CD8-positive, alpha-beta memory T cell (primary cell): ENCODE measurements at places on chromosomes 1 and 21. TPM values are rescaled to one million over a fixed set of nuclear protein-coding genes. Genes with fewer than 3 reads are reported as not detected.

- no peak for DNase-seq
Observed at GRCh38 chr1:238384381-238384780, 493.7 kb upstream of the ZP4 start.

DNA sequence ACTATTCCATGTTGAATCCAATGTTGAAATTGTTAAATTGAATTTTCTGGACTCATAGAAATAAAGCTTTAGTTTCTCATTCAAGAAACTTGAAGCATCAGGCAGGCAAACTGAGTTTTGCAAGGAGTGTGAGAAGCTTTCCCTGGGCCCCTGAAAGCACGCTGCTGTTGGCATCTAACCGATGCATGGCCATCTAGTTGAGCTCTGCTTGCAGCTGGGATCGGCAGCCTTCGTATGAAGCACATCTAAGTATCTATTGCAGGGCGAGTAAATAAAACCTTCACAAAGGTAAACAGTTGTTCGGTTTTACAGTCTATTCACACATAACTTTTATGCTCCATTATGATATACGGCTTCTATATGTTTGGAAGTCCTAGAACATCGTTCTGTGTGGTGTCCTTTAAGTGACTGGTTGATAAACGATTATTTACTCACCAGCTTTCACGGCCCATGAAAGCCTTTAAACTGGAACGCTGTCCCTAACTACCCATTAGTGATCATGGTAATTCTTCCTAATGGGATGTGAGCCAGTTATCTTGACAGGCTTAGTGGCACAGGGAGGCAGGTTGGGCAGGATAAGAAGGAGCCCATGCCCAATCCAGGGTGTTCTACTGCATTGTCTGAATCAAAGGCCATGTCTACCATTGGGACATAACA lies 71.7 kb downstream of the SEC16B start:
- no peak for DNase-seq

DNA sequence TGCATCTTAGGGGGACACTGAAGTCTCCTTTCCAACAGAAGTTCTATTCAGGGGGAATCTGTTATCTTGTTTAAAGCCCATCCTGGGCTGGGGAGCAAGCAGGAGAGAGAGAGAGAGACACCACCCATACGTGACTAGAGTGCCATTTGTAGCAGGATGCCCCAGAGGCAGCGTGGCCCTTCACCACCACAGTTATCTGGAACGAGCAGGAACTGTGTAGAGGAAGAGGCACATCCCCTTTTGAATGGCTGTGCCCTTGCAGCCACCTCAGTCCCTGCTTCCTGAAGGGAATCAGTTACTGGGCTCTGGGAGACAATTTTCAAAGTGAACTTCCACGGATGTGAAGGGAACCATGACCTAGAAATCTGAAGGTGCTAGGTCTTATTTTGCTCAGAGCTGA lies 19.4 kb upstream of the LAMTOR5 start:
- no peak for DNase-seq

DNA sequence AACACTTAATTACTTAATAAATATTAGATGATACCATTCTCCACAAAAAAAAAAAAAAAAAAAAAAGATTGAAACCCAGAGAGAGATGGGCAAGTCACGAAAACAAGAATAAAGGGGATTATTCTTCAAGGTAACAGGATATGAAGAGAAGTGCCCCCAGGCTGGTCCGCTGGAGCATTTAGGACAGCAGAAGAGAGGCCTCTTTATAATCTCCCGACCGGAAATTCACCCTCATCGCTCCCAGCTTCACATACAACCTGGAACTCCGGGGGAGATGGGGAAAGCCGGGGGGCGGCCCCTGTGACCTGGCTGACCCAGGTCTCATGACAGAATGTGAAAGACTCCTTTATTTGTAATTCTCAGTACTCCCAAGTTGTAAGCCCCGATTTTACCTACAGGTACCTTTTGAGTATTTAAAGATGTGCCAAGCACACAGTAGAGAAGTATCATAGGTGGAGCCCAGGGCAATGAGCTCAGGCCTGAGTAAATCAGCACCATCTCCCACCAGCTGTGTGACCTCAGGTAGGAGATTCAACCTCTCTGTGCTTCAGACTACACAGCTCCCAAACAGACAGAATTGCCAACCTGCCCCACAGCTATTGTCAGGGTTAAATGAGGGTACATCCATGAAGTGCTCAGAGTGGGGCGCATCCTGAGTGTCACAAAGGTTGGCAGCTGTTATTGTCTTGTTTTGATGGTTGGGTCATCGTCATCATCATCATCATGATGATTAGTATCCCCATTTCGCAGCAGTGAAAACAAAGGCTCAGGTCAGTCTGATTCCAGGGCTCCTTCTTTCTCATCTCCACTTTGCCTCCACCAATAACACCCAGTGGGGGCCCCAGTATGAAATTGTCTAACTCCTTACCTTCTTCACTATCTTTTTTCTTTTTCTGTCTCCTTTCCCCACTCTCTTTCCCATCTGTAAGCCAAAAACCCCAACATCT lies 148.4 kb downstream of the PSMG1 start:
- DNase-seq = no peak

DNA sequence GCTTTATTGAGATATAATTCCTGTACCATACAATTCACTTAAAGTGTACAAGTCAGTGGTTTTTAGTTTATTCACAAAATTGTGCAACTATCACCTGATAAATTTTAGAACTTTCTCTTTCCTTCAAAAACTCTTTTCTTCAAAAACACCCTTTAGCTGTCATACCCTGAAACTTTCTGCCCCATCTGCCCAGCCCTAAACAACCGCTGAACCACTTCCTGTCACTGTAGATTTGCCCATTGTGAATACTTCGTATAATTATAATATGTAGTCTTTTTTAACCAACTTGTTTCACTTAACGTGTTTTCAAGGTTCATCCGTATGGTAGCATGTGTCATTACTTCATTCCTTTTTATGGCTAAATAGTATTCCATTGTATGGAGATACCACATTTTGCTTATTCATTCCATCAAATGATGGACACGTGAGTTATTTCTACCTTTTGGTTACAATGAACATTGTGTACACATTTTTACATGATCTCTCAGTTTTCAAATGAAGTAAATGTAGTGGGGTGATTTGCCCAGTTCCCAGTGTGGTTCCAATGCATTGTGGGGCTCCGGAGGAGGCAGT lies 37.9 kb downstream of the WNT4 start:
- DNase-seq = peak; percentile 65

DNA sequence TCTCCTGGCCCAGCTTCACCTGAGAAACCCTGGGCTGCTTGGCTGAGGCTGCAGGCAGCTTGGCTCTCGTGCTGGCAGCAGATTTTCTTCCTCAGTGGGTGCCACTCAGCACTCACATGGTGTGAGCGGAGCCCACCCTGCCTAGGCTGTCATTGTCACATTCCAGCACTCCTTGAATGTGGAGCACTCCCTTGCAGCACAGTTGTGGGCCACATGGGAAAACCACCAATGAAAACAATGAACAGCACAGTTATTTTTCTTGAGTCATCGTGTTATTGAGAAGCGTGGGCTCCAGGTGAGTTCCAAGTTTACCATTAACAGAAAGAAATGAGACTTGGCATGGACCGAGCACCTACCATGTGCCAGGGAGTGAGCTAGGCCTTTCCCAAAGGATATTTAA lies 27.2 kb upstream of the TRIM67 start:
- no peak for DNase-seq

DNA sequence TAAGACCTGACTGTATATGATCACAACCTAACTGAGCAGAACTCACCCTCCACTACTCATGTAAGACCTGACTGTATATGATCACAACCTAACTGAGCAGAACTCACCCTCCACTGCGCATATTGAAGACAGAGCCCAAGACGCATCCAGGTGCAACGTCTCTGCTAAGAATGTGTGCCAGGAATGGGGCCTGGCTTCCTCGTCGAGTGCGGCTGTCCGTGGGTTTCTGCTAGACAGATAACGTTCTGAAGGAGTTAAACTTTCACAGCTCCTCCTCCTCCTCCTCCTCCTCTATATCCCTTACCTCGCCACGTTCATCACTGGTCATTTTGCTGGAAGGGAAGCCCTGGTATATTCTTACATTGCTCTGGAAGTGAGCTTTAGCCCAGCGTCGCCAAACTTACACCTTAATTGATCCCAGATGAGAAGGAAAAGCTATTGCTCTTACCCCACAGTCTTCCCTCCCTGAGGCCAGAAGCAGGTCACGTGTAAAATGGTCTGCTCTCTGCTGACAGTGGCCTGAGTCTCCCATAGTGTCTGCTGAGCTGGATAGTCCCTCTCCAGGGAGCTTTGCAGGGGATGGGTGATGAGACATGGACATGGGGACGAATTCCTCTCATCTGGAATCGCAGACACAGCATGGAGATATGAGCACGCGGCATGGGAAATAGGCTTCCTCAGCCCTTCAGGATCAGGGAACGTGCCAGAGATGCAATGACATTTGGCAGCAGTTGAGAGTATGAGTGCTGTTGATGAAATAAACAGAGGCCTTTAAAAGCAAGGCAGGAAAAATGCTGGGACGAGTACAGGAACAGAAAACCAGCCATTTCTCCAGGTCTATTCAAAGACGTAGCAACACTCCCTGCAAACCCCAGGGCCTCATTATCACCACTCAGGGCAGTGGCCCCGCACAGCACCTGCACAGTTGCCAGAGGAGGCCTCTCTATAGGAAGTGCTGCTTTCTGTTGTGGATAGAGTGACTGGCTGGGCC lies 528.1 kb downstream of the KIF26B start:
- no peak for DNase-seq

The CD52 gene
- 388 TPM for total RNA-seq

The LCE3E gene
- total RNA-seq = not detected

DNA sequence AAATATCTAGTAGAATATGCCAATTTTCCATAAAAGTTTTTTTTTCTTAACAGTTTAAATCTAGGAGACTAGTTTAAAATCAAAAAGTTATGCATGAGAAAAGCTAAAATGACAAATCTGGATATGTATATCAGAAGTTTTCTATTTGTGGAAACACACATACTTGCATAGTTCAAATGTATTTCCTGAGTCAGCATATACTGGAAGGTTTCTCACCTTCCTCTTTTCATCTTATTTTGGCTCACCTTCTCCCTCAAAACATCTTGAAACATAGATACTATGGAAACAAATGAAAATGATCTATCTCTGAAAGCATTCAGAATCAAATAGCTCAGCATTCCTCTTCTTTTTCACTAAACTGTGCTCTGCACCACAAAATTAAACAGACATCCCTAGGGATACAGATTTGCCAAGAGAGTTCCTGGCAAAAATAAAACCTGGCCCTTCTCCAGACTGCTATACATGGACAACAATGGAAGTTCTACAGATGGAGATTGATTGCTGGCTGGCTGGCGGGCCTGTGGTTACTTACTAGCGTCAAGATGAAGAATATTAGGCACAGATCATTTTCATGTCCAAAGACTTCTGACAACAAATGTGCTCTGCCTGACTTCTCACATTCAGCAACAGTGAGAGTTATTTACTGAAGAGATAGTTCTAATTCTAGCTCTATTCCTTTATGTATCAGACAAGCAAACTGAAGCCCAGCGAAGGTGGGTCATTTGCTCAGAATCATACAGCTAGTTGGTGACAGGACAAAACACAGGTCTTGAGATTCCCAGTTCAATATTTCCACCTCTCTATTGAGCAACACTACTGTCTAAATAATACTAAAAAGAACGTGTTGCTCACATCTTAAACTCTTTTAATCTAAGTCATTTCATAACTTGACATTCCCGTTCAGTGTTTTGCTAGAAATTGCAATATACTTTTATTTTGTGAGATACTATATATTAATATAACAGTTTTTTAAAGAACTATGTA lies 26.6 kb downstream of the DIPK1A start:
- DNase-seq = no peak

The KANK4 gene
- not detected for total RNA-seq

The CD101 gene
- total RNA-seq = 0.66 TPM

DNA sequence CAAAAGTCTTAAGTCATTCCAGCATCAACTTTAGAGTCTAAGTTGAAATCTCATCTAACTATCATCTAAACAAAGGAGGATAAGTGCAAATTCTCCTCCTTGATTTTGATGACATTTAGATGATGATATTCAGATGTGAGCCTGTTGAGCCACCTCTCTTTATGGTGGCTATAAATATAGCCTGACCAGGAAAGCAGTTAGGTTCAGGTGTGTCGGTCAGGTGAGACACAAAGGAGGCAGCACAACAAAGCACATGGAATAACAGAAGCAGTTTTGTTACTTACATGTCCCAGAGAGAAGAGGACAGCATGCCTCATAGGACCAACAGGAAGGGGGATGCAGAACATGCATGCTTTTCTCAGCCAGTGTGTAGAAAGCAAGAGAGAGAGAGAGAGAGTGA lies 30.6 kb upstream of the PLA2G2A start:
- DNase-seq = no peak
